ENCODE measurements at places on chromosomes 11 and 22.

- no peak for DNase-seq
Measured at GRCh38 chr22:40764763-40765441, 54.2 kb downstream of the SLC25A17 start.

- DNase-seq, result no peak
Measured at GRCh38 chr11:117720061-117720511, 76.9 kb downstream of the DSCAML1 start.

GRCh38 chr22:17239156-17239701 is 20.0 kb upstream of the ADA2 start:
- DNase-seq, result no peak

DNA sequence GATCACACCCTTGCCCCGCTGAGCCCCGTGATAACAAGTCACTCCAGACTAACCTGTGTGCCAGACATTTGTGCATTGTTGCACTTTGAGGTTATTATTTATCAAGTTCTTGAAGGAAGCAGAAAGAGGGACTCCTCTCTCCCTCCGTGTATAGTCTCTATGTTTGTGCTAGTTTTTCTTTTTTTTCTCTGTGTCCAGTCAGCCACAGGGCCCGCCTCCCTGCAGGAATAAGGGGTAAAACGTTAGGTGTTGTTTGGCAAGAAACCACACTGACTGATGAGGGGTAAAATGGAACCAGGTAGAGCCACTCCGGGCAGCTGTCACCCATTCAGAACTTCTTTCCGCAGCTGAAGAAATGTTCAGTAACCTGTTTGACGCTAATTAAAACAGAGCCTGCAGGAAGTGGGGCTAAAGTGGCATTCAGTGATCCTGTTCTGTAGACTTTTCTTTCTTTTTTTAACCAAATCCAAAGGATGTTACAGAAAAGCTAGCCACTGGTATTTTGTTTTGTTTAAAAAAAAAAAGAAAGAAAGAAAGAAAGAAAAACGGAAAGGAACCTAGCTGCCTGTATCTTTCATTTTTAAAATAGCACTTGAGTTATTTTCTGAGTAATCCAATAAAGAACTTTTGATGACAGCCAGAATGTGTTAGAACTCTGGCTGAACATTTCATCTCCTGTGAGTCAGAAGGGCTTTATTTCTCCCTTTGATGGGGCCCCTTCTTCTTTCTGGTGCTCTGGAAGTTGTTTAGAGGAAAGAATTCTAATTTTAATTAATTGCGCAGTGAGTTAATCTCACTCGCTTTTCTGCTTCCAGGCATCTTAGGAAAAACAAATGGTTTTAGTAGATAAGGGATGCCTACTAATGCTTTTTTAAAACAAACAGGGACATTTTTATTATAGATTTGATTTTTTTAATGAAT is 58.2 kb downstream of the COMMD9 start:
- no peak for DNase-seq

DNA sequence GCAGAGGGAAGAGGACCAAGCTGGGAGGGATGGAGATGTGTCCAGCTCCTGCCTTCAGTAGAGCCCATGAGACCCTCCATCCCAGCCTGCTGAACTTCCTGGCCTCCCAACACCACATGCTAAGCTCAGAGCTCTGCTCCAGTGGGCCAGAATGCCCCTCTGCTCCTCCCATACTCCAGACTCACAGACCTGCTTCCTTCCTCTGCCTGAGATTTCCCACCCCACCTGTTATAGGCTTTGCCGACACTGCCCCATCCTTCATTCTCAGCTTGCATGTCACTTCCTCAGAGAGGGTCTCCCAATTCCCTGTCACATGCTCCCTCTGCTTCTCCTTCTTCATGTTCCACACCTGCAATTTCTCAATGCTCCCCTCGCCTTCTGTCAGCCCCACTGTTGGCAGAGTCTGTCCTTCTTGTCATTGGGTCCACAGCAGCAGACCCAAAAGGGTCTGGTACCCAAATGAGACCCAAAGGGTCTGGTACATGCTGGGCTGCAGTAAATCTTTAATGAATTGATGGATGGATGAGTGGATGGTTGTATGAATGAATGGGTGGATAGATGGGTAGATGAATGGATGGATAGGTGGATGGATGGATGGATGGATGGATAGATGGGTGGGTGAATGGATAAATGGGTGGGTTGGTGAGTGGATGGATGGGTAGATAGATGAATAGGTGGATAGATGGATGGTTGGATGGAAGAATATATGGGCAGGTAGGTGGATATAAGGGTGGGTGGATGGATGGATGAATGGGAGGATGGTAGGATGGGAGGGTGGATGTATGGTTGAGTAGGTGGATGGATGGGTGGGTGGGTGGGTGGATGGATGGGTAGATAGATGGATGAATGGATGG is 105.3 kb upstream of the FGF3 start:
- DNase-seq, result no peak

DNA sequence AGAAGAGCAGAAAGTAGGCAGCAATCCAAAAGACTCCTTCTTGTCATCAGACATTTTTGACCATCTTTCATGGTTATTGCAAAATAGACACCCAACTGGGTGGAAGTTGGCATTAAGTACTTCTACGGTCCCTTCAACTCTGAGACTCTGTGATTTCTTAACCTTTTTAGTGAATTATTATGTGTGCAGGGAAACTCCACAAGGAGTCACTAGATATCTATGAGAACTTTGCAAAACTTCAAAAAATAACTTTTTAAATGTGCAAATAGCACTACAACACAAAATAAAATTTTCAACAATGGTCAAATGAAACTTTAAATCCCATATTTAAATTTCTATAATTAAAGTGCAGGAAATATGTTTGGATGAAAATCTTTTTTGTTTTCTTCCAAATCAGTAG is 88.7 kb downstream of the SLC17A6 start:
- DNase-seq, result no peak

DNA sequence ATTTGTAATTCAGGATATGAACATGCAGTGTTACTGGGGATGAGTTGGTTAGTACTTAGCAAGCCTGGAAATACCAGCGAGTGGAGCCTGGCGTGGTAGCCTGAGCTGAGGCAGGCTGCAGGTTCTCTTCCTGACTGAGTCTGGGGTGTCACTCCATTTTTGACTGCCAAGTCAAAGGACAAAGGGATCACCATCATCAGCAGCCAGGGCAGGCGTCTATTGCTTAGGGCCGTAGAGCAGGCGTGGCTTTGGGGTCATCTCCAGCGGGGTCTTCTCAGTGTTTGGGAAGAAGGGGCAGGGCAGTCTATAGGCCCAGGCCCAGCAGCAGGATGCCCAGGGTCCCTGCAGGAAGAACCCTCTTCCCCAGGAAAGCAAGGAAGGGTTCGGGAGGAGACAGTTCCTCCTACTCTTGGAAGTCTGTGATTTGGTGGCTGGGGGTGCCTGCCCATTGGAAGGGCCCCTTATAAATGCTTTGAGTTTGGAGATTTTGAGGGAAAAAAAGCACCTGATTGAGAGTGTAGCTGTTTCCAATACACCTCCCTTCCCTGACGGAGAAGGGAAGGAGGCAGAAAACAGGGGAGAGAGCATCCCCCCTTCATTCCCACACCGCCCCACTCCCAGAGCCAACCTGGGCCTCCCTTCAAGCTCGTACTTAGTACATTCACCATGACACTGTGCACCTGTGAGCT is 51.5 kb upstream of the SPATA19 start:
- DNase-seq, result no peak

GRCh38 chr11:21484039-21484438 is 708.8 kb upstream of the ANO5 start:
- no peak for DNase-seq

DNA sequence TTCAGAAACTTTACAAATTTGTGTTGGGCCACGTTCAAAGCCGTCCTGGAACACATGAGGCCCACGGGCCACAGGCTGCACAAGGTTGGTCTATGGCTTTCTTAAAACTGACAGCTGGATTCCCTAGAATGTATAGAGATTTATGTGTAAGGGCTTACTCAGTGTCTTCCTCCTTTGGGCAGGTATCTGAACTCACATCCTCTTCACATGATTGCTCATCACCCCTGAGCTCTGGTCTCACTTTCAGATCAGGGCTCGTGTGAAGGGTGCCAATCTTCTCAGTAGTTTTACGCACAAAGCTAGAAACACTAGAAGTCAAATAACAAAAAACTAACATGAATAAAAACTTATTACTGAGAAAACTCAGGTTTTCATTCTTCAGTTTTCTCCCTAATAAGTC is 27.1 kb downstream of the HPS5 start:
- no peak for DNase-seq

DNA sequence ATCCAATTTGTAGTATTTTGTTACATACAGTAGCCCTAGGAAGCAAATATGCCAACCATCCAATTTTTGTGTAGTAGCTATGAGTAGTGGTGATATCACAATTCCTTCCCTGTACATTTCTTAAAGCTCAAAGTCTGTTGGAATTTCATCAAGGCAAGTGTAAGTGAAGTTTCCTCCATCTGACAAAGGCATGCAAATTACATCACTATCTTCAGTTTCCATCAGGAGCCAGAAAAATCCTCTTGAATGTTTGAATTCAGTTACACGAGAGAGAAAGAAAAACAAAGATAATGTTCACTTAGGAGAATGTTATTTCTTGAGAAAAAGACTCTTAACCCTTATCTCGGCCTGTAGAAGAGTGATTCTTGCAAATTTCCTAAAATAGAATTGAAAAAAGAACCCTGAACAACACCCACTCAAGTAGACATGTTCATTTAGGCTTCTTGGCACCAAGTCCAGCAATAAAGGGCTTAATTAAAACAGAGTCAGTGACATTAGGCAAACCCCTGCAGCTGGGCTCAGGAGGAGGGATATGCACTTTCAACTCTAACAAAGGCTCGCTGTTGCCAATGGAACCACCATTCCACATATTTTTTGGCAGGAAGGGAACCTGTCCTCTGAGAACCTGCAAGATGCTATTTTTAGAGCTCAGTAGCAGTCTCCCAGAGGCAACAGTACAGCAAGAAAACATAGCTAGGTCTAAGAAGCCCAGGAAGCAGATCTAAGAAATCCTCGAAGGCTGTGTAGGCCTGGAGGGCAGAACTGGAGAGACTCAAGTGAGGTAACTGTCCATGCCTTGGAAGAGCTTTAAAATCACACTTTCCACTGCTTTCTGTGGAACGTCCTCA is 144.6 kb downstream of the CCDC81 start:
- no peak for DNase-seq

GRCh38 chr11:36736103-36736502 is 138.1 kb upstream of the RAG2 start:
- no peak for DNase-seq

DNA sequence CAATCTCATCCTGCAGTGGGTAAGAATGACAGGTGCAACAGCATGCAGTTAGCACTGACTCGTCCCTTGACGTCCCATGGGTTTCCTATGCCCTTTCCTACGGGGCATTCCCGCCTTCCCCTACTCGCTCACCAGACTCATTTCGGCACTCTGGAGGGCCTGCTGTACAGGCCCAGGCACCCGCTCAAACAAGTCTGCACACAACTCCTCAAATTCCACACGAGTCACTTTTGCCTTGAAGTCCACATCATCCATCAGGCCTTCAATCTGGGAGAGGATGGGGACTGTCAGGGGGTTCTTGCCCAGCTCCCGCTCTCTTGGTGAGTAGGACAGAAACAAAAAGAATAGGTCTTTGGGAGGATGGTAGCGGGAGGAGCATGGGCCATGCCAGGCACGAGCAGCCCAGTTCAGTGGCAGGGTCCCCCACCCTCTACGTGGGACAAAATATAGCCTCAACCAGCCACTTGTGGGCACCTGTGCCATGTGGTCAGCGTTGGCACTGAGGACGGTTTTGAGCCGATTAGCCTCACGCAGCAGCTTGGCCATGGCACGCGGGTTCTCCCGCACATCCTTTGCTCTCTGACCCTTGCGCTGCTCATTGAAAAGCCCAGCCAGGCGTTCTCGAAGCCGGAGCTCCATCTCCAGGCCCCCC is 4.7 kb downstream of the HYOU1 start:
- DNase-seq, result no peak

GRCh38 chr11:46291441-46292150 is 14.1 kb downstream of the CREB3L1 start:
- DNase-seq, result no peak

DNA sequence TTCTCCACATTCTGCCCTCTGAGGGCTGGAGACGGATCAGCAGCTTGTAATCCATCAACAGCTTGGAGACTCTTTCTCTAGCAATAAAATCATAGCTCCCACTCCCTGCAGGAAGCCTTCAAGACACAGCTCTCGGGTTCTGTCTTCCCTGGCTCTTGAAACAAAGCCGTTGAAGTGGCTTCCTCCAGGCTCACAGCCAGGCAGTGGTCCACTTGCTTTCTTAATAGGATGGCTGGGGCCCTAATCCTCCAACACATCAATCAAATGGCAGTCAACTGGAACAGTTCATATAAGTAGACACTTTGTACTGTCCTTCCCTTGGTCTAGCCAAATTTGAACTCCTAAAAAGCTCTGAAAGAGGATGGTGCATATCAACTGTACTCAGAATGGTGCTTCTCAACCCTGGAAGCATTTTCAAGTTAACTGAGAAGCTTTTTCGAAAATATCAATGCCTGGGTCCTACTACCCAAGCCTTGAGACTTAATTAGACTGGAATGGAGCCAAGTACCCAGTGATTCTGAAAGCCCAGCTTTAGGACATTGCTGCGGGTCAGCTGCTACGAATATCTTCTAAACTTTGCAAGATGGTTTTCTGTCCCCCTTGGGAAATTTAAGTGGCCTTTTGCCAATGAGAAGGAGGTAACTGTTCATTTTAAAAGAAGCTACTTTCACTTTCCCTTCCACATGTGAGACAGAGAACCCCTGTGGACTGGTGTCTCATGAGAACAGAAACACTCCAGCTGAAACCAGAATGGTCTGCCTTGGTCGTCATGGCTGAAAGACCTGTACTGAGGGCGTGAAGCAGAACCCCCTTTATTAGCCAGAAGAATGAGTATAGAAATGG is 74.7 kb downstream of the SC5D start:
- no peak for DNase-seq

GRCh38 chr11:132030896-132031295 is 660.5 kb downstream of the NTM start:
- DNase-seq, result no peak

- DNase-seq, result no peak
Measured at GRCh38 chr11:128956401-128957201, 13.9 kb upstream of the TP53AIP1 start.

- no peak for DNase-seq
Measured at GRCh38 chr11:112499881-112500204, 239.2 kb upstream of the PLET1 start.

- no peak for DNase-seq
Measured at GRCh38 chr11:74546752-74547151, 45.6 kb upstream of the POLD3 start.

GRCh38 chr22:17369439-17370025 is at the start of gene CECR2:
TSS of gene CECR2 (plus strand) at chr22:17369460. CDS start at chr22:17369784, 324 bp downstream.
- no peak for DNase-seq

- peak; percentile 40 for DNase-seq
Measured at GRCh38 chr11:19076744-19077589, 16.4 kb upstream of the MRGPRX2 start.

- no peak for DNase-seq
Measured at GRCh38 chr11:32341620-32342613, 93.4 kb downstream of the WT1 start.

- DNase-seq, result no peak
Measured at GRCh38 chr11:32571039-32571438, 12.6 kb upstream of the EIF3M start.
